CD4-positive, alpha-beta memory T cell (primary cell): ENCODE measurements at places on chromosomes 16 and 17.

DNA sequence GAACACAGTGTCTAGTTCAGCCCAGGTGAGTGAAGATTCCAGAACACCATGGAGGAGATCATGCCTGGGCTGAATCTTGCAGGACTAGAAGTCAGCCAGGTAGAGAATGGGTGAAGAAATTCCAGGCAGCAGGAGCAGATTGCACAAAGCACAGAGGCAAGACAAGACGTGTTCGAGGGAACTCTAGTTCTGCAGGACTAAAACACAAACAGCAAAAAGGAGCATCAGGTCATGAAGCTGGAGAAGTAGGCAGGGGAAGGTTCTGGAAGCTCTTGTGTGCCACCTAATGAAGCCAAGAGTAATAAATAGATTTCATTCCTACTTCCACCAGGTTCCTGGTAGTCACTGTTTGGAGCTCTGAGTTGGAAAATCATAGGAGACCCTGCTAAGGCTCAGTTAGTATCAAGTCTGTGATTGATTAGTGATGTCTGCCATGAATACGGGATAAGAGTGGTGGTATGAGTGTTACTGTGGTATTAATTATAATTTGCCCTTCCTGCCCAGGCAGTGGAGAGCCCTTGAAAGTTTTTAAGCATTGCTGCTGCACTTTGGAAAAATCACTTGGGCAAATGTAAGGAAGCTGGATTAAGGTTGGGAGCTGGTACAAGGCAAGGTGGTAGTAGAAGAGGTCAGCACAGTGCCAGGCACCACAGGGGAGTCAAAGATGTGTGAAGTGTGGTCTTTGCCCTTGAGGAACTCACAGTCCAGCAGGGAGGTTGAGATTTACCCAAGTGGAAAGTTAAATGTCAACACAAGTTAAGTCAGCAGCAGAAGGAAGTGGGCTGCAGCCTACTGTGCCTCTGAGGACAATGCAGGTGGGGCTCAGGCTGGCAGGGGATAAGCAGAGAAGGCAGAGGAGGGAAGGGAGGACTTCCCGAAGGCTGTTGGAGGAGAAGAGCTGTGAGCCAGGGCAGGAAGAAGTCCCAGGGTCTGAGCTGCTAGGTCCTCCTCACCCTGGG lies 13.5 kb upstream of the FOXN1 start:
- no peak for DNase-seq

- no peak for DNase-seq
Observed at GRCh38 chr17:41060052-41060604, at the start of gene KRTAP2-3. TSS of gene KRTAP2-3 (minus strand) at chr17:41060114. CDS start at chr17:41060050, 64 bp downstream.

- no peak for DNase-seq
Observed at GRCh38 chr17:44543213-44543904, 13.9 kb upstream of the FZD2 start.

GRCh38 chr16:49603956-49604355 lies 230.4 kb downstream of the C16orf78 start:
- no peak for DNase-seq

DNA sequence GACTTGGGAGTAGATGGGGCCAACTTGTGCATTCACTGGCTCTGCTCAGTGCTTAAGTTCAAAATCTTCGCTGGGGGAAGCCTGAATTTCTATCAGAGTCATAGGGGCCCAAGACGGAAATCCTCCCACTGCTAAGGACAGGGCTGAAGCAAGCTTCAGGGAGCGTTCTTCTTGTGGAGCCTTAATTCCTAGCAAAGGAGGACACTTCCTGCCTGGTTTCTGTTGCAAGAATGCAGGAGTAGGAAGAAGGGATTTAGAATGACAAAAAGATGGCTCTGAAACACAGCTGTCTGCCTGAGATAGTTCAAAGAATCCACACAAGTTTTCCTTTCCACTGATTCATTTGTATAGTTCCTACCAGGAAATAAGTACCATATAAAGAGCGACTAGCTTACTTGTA lies 26.4 kb downstream of the PSME3IP1 start:
- DNase-seq, result no peak

- no peak for DNase-seq
Observed at GRCh38 chr17:28113269-28113668, 70.8 kb downstream of the NLK start.

DNA sequence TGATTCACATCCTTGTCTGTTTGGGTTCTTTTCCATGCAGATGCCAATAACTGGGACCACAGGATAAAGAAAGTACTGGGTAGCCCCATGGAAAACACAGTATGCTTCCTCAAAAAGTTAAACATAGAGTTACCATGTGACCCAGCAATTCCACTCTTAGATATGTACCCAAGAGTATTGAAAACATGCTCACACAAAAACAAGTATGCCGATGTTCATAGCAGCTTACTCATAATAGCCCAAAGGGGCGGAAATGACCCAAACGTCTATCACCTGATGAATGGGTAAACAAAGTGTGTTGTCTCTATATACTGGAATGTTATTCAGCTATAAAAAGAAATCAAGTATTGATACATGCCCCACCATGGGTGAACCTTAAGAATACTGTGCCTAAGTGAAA lies 55.4 kb downstream of the CYB5B start:
- no peak for DNase-seq
